Stimulated activated CD8-positive, alpha-beta memory T cell treated with anti-CD3 and anti-CD28 coated beads, Interleukin-2, amount 100 ng/mL, for 48 hours (primary cell): ENCODE measurements at places on chromosomes 11 and 22.

DNA sequence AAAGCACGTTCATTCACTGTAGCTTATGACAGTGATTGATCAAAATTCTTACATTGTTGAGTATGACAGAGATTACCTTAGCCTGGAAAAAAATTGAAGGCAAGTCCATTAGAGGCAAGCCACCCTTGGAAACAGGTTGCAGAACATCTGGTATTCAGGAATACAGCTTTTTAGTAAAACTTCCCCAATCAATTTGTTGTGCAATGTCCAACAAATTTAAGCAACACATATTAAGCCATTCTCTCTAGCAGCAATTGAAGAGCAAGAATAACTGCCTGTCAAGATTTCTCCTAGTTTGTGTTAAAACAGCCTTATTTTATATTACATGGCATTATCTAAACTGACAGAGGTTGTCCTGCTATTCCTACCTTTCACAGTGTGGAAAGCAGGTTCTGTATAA is 37.0 kb downstream of the BCL2L13 start:
- no peak for DNase-seq

GRCh38 chr11:75524665-75525432 is 892 bp downstream of the GDPD5 start:
- no peak for DNase-seq

- DNase-seq: no peak
Observed at GRCh38 chr11:6616596-6617250, 2.5 kb downstream of the TPP1 start.

- DNase-seq: no peak
Observed at GRCh38 chr11:120133216-120134105, 4.5 kb downstream of the TRIM29 start.

DNA sequence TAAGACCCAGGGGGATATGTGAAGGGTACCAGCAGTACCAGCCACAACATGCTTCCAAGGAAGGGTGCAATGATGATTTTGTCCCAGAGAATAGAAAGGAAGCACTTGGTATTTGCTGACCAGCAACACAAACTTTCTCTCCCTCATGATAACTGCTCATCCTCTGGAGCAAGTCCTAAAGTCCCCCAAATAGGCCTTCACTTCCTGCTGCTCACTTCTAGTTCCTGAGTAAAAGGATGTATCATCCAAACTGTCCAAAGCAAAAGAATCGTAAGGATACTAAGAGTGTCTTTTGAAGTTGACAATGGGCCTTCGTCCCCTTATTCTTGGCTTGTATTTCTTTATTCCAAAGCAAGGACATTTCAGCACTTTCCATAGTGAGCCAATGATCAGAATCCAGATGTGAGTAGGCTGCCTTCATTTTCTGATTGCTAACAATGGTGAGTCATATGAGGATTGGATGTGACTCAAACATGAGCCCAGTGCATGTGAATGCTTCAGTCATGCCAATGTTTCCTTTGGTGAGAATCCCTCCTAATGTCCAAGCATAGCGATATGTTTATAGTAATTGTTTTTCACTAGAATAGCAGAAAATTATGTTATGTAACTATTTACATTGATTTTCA is 243.4 kb upstream of the POU2AF2 start:
- DNase-seq: no peak

DNA sequence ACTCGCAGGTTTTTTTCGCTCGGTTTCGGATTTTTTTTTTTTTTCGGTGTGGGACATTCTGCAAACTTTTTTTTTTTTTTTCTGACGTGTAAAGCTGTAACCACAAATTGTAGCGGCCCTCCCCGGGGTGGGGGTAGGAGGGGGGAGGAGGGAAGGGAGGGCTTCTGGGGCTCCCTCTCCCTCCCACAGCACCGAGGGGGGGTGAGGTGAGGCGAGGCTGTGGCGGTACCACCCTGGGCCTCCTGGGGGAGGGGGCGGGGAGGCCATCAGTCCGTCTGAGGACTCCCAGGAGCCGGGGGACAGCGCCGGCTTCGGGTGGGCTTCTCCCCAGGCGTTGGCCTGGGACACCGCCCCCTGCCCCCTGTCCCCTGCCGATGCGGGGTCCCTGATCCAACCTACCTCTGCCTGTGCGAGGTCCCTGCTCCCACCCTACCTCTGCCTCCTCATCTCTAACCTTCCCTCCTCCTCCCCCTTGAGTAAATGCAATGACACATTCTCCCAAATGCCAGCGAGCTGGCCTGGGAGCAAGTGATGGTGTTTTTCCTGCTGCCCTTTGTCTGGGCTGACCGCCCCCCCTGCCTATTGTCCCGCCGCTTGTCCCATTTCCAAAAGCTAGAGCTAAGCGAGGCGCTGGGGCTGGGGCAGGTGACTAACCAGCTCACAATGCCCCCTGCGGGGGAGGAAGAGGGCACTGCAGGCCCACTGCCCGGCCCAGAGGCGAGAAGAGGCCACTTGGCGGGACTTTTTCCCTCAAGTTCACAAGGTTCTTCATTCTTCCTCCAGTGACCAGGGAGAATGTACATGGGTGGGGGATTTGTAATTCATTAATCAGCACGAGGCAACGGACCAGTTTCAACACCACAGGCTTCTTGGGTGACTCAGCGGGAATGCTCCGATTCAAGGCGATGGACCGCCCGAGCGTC is 511 bp upstream of the CLCF1 start:
- DNase-seq: peak; percentile 49

DNA sequence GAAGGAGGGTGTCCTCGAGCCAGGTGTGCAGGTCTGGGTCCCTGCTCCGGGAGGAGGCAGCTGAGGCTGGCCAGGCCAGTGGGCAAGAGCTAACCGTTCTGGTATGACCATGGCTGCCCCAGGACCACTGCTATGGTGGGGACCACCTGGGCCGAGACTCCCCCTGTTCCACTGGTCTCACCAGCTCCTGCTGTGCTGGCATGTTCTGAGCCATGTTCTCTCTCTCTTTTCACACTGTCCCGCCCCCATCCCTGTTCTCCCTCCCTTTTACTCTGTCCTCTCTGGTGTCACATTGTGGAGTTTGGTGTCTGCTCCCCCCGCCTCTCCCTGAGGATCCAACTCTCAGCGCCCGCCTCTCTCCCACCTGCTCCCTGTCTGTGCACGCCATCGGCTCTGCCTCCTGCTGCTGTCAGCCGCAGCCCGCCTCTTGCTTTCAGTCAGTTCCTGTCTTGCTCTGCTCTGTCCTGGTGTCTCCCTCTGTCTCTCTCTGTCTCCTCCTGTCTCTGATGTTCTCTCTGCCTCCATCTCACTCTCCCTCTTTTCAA is 66.4 kb downstream of the LRRC32 start:
- no peak for DNase-seq

GRCh38 chr22:23357053-23357452 is 176.7 kb downstream of the BCR start:
- DNase-seq: no peak

DNA sequence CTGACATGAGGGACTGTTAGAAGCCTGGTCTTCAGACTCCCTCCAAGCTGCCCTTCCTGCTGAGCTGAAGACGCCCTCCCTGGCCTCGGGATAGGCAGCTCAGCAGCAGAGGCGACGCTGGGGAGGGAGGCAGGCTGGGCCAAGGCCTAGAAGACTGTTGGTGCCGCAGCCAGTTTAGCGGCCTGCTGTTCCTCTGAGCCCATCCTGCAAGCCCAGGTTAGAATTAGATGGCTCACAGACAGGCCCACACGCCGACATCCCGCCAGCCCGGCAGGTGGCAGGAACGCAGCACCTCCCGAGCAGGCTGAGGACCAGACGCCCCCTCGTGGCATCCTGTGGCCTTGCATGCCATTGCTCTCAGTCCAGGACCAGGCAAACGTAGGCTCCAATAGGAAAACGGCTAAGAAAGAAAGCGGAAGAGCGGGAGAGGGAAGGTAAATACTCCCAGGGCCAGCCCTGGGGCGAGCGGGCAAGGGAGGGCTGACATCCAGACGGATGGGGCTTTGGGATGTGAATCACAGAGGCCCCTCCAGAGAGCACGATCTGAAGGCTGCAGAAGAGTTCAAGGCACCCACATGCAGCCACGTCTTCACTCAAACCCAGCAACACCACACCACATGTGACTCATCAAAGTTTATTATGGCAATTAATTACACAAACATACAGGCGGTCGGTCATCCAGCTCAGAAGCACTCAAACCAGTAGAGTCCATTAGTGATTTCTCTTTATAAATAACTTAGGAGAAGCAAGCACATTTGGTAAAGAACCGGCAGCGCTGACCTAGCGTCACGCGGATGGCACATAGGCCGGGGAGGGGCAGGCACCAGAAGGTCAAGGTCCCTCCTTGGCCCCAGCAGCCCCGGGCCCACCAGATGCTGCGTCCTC is 27.6 kb downstream of the CD5 start:
- peak; percentile 87 for DNase-seq

GRCh38 chr22:30561402-30562189 is 12.9 kb downstream of the GAL3ST1 start:
- no peak for DNase-seq

DNA sequence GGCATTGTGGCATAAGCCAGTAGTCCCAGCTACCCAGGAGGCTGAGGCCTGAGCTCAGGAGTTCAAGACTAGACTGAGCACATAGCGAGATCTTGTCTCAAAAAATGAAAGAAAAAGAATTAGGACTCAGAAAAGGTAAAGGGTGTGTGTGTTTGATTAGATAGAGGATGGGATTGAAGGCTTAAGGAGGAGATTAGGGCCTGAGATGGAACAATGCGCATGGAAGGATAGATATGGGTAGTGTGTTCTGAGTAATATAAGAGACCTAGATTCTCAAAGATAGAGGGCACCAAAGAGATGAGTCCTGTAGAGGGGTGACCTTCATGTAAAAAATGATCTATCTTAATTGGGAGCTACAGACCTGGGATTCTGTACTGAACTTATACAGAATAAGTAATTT is 17.3 kb upstream of the RAB30 start:
- no peak for DNase-seq

- no peak for DNase-seq
Observed at GRCh38 chr22:35590634-35591295, 26.4 kb downstream of the MB start.

DNA sequence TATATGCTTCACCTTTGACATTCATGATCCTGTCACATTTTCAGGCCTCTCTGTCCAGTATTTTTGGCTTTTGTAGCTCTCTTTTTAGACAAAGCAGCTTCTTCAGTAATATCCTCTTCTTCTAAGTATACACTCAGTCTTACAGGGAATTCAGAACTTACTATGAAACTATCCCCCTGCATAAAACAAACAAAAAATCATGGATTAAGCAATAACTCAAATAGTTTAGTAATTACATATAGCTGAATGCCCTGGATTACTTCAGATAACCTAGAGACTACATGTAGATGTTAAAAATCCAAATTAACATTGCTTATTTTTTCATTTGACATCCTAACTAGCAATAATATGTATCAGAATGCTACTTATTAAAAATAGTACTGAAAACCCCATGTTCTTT is 5.2 kb downstream of the TAF1D start:
- no peak for DNase-seq

GRCh38 chr11:86047275-86047991 is 21.5 kb downstream of the PICALM start:
- peak; percentile 35 for DNase-seq

DNA sequence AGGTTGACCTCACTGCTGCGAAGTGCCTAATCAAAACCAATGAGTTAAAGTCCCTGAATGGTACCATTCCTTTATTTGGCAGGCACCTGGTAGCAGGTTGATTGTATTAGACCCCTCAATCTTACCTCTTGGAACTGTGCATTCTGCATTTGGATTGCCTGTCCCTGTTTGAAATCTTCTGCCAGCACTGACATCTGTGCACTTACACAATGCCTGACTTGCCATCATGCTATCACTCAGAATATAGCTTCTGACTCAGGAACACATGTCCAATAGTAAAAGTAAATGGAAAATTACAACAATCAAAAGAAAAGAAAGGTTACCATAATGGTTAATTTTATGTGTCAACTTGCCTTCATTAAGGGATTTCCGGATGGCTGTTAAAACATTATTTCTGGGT is 366.0 kb upstream of the PDGFD start:
- DNase-seq: no peak

DNA sequence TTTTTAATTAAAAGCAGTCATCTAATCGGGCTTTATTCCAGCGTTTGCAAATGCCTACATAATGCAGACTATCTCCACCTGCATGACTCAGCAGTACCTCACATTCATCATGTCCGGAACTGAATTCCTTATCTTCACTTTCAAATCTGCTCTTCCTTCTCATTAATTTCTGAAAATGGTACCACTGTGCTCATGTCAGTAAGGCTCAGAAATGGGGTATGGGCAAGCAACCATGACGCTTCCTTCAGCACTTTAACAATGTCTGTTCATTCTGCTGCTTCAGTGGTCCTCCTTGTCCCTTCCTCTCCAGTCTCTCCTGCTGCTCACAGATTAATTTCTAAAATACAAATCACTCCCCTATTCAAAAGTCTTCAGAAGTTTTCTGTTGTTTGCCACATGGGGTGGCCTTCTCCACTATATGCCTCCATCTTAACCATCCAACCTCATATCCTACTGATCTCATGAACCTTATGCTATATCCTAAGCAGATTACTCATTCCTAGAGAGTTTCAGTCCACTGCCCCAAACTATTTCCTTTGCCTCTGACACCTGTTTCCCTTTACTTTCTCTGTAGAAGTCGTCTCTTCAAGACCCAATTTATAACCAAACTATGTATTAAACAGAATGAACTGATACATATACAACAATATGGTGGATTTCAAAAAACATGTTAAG is 7.0 kb downstream of the GTF2H1 start:
- DNase-seq: no peak

DNA sequence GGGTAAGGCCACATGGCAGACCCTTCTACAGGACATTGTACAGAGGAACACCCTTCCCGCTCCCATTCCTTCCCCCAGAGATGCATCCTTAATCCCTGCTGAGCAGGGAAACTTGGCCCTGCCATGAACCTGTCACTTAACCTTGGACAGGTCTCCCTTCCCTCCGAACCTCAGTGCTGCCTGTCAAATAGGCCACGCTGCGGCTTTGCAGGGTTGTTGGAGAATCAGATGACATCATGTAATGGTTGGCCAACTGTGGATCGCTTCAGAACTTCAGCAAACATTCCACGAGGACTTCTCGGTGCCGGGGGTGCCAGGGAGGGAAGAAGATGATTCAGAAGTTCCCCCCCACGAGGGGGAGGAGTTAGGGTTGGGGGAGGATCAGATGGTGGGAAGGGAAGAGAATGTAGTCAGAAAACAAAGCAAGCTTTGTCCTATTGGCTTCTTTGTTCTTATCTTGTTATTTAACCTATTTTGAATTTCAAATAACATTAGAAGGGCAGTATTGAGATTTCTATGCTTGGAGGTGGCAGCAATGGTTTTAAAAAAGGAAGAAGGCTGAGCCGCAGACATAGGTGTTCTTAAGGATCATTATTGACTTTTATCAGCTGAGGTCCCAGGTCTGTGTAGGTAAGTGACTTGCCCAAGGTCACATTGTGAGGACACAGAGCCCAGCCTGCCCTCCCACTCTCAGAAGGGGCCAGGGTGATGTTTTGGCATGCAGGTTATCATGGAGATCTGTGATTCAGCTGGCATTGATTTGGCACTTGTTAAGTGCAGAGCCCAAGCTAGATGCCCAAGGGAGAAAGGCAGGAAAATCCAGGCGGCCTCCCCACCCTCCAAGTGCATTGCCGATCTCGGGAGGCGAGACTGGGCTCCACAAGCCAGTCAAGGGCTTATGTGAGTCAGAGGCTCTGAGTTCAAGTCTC is 3.1 kb downstream of the CDC42EP1 start:
- no peak for DNase-seq
